Ureter (tissue), 1 donor: ENCODE measurements at places on chromosomes 2 and 18. TPM values are rescaled to one million over a fixed set of nuclear protein-coding genes. Genes with fewer than 3 reads are reported as not detected.

GRCh38 chr2:107809835-107810234 is 16.9 kb upstream of the RGPD4 start:
- DNase-seq: no peak

GRCh38 chr18:26649193-26649543 is 100.8 kb upstream of the KCTD1 start:
- no peak for DNase-seq

- DNase-seq: no peak
These were observed 4.6 kb downstream of the DYSF start for GRCh38 chr2:71457923-71458322.

GRCh38 chr2:231129216-231129615 is 4.4 kb upstream of the HTR2B start:
- no peak for DNase-seq

Gene SLC9A4
- total RNA-seq: 23.5 TPM

Gene PPP4R3B
- total RNA-seq: 64.8 TPM

Gene ZBTB7C
- total RNA-seq: 72.1 TPM

Gene CPLX4
- total RNA-seq: not detected

DNA sequence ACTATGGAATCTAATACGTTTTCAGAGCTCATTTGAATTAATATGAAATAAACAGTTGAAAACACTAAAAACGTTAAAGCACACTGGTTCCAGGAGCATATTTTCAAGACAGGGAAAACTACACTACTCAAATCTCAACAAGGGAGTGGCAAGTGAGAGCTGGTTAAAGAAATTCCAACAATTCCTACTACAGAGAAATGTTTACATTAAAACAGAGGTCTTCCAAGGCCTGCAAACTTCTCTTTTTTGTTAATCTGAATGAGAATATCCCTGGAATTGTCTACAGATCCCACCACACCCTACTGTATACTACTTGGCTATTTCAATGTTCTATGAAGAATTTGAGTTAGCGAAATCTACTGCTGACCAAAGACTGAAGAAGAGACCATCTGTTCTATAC is 231.5 kb downstream of the ZEB2 start:
- no peak for DNase-seq

DNA sequence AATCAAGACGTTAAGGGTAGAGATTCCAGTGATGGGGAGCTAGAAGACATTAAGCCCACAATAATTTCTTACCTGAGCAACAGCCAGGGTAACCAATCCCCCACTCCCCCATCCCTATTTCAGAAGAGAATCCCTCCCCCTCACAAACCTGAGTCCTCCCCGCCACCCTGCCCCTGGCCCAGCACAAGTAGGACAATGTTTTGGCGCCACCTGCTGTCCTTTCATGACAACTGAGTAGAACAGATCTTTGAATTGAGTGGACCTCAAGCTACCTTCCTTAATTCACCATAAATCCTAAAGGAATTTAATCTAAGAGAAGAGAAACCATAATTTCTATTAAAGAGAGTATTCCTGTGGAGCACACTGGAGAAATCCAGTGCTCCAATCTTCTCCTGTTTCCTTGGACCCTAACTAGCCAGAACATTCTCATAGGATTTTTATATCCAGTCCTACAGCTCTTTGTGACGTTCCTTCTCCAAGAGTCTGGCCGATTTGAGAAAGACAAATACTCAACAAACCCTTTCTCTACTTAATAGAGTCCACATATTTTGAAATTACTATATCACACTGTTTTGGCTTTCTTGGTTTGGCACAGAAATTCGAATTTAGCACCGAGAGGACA is 41.1 kb downstream of the NHEJ1 start:
- no peak for DNase-seq

Gene COBLL1
- 207 TPM for total RNA-seq

DNA sequence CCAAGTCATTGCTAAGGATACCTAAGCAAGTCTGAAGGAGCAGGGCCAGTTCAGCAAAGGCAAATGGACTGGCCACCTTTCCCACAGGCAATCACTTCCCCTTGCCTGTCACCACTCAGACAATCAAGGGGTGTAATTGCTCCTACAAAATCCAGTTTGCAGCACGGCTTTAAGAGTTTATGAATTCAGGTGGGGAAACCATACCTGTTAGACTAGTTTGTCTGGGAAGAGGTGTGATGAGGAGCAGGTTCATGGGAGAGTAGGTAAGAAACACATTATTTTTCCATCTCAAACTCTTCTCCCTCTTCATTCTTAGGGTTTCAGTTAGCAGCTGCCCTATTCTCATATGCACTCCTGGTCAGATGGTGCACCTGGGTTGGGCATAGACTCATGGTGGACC is 102.5 kb downstream of the EVA1A start:
- DNase-seq: no peak

Gene OTOS
- total RNA-seq: not detected

DNA sequence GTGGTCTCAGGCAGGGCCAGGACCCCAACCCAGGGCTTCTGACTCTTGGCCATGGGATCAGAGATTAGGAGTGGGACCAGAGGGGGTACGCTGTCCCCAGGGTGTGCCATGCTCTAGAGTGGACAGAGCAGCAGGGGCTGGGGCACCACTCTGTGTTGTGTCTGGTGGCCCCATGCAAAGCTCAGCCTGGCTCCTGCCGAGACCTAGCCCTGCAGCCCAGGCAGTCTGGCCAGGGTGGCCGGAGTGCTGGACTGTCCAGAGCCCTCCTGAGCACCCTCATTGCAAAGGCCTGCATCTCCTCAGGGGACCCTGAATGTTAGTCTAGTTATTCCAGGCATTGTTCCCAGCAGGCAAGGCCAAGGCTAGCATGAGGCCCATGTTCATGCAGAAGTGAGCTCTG is 162.3 kb downstream of the TNS1 start:
- no peak for DNase-seq

- no peak for DNase-seq
These were observed 1277.7 kb upstream of the CELF4 start for GRCh38 chr18:38843291-38843690.

- no peak for DNase-seq
These were observed 895.4 kb downstream of the CNTNAP5 start for GRCh38 chr2:124920448-124920847.

Gene GREB1L
- total RNA-seq: 0.05 TPM

GRCh38 chr2:16256601-16257321 is 316.4 kb downstream of the MYCN start:
- DNase-seq: no peak

DNA sequence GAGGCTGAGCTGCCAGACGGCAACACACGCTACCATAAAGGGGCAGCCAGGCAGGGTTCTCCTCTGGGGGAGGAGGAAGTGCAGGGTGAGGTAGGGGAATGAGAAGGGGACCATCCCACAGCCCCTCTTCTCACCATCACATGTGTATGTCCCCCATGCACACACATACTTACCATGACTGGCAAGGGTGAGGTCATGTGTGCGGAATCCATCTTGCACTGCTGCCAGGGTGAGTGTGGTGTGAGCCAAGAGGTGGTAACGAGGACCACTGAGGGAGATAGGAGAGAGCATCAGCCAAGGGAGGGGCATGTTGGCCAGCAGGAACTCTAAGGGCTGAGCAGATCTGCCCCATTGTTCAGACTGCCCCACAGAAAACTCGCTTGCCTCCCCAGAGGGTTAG is 7.1 kb downstream of the WDR54 start:
- DNase-seq: no peak

Gene CAVIN2
- total RNA-seq: 52.4 TPM

- no peak for DNase-seq
These were observed 40.4 kb upstream of the ARHGEF4 start for GRCh38 chr2:130796290-130796689.

- DNase-seq: no peak
These were observed 807 bp downstream of the GAREM1 start for GRCh38 chr18:32469691-32470459.

DNA sequence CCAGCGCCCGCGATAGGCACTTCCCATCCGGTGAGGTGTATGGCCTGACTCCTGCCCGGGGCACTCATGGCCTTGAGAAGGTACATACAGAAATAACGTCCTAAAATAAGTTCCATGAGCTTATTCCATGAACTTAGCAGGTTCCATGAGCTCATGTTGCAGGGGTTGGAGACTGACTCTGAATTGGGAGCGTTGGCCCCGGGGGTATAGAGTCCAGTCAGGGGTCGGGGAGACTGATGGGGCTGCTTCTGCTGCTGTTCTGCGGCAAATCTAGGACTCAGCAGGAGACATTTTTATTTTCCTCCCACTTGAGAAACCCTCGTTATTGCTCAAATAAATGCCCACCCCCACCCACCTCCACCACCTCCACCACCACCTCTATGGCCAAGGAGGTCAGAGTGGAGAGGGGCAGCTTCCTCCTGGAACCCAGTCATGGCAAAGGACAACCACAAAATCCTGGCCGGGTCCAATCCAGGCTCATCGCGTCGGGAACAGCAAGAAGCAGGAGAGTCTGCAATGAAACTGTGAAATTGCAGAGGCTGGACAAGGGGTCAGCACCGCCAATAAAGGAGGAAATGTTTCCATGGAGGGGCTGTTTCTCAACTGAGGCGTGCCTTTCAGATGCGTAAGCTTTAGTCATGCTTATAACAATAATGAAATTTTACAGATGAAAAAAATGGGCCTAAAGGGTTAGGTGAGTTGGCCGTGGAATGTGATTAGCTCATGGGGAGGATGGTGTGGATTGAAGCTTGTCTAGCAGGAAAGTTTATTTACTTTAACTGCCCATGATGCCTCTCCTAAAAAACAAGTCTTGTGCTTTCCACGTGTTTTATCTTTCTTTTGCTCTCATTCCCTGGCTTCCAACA is 136.6 kb upstream of the ALKAL2 start:
- DNase-seq: no peak

DNA sequence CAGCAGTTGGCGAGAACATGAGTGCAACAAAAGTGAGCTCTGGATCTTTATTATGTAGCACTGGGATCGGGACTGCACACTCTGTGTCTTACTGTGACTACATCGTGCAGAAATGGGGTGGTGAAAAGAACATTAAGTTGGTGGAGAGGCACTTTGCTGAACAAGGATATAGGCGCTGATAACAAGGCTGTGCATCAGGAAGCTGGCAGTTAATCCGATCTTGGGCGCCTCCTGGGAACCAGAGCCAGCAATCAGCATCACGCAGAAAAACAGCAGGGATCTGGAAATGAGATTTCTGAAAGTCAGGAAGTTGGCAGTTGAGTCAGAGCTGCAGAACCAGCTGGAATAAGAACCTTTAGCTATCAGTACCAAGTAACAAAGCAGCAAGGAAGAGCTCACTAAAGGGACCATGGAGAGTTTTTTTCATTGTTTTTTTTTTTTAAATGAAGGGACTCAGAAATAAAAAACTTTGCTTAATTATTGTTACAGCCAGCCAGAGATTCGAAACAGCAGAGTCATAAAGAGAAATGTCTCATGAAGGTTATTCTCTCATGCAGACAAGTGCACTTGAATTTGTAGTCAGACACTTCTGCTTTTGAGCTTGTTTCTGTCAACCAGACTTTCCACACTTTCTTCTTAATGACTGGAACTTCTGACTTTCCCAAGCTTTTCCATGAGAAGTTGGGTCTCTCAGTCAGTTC is 22.8 kb upstream of the MYO3B start:
- DNase-seq: no peak

Gene TAF4B
- total RNA-seq: 7.8 TPM

DNA sequence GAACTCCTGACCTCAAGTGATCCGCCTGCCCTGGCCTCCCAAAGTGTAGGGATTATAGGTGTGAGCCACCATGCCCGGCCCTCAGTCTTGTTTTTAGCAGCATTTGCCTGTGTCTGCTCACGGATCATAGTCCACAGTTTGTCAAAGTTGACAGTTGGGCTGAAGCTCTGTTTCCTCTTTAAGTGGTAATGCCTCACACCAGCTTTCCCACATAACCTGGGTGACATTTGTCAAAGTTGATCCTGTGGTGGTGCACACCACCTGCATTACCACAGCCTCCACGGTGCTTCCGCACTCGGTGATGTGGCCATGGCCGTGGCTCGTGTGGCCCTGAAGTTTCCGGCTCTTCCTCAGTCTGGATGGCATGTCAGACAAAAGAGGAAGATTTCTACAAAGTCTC is 27.1 kb downstream of the RAB31 start:
- peak; percentile 17 for DNase-seq

- DNase-seq: no peak
These were observed 237.3 kb downstream of the GALR1 start for GRCh38 chr18:77486985-77487384.

DNA sequence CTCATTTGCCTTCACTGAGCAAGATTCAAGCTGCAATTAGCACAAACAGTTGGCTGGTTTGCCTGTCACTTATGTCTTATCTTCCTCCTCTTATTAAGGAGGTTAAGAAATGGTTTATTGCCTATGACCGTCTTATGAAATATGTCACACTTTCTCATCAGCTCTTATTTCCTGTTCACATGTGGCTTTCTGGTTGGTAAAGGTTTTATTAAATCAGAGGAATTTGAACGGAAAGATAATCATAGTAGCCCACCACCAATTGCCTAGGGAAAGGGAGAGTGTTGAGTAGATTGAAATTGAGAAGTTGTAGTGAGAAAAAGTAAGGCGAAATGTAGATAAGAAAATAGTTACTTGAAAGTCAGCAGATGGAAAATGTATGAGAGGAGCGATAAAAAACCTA is 4.2 kb upstream of the IL1R1 start:
- no peak for DNase-seq

- DNase-seq: no peak
These were observed 163.1 kb downstream of the ASB1 start for GRCh38 chr2:238589591-238590460.

- no peak for DNase-seq
These were observed 192.5 kb upstream of the RGPD4 start for GRCh38 chr2:107634172-107634571.

GRCh38 chr18:68588169-68588568 is 126.7 kb downstream of the TMX3 start:
- no peak for DNase-seq

DNA sequence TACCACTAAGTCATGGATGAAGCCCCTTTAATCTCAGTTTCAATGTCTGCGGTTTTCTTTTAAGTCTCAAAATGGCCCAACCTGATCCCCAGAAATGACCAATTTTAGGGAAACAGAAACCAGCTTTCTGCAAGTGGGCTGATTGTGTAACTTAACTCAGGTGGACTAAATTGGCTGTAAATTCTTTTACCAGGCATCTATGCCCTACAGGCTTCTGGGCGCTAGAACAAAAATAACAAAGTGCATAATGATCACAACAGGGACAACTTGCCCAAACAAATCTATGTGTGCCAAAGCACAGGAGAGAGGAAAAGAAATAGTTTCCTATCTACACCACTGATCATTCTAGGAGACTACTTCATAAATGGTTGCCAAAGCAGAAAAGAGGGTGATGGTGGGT is 112.3 kb upstream of the SETBP1 start:
- no peak for DNase-seq

Gene DQX1
- 1.4 TPM for total RNA-seq

GRCh38 chr18:7072593-7072992 is 45.0 kb downstream of the LAMA1 start:
- no peak for DNase-seq

Gene VWA3B
- 1.7 TPM for total RNA-seq

- no peak for DNase-seq
These were observed 55.4 kb upstream of the CD28 start for GRCh38 chr2:203650860-203651613.

GRCh38 chr2:186537019-186537418 is 51.0 kb downstream of the ZC3H15 start:
- no peak for DNase-seq

- no peak for DNase-seq
These were observed 28.2 kb downstream of the HS1BP3 start for GRCh38 chr2:20622731-20623130.

GRCh38 chr2:157032017-157032416 is 225.5 kb upstream of the GALNT5 start:
- DNase-seq: no peak

Gene MRO
- total RNA-seq: 1.9 TPM

Gene REG1B
- not detected for total RNA-seq
